ENCODE measurements at places on chromosomes 11 and 22.

DNA sequence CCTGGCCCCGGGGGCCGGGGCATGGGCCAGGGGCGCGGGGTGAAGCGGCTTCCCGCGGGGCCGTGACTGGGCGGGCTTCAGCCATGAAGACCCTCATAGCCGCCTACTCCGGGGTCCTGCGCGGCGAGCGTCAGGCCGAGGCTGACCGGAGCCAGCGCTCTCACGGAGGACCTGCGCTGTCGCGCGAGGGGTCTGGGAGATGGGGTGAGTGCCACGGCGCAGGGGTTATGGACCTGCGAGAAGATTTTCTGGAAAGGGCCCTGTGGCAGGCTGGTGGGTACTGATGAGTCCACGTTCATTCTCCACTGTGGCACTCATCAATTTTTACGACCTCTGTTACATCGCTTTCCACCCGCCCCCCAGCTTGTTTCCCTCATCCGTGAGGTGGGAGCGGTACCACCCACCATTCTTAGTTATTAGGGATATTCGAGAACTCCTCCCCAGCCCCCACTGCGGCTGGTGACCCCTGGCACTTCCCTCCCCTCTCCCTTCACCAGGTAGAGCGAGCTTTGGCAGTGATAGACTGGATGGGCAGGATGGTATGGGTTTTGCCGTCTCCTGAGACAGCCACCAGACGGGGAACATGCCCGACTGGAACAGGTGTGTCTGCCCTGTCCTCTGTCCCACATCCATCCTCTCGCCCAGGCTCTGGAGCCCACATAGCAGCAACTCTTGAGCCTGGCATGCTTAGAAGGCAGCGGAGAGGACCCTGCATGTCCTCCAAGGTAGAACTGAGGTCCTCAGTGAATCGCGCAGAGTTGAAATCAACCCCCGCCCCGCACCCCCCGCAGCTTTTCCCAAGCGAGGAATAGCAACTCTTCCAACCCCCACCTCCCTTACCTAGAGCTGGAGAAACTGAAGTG is 562 bp downstream of the DGAT2 start:
- no peak for DNase-seq

DNA sequence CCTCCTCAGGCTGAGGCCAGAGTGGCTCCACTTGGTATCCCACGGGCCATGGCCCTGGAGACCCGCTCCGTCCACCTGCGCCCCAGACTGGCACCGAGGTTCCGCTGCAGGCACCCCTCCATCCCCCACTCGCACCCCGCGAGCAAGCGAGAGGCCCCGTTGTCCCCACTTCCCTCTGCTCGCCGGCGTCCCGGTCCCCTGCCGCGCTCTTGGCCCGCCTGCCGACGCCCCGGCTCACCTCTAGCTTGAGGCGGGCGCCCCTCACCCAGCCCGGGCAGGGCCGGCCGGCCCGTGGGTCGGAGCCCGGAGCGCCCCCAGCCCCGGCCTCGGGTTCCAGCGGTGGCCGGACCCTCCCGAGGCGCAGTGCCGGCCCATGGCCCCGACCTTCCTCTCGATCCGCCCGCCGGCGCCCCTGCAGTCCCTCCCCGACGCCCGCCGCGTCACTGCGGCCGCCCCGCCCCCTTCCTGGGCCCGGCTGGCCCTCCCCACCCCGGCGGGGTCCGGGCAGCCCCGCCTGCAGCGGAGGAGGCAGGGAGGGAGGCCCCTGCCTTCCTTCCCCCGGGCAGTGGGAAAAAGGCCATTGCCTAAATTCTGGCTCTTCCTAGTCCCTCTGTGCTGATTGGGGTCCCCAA is at the start of gene PITPNM1:
Gene PITPNM1, minus strand, starts transcription at position 414 of the 632 bp plus-strand sequence. CDS start 1,183 bp downstream, outside the sequence.
- DNase-seq = peak; percentile 34

DNA sequence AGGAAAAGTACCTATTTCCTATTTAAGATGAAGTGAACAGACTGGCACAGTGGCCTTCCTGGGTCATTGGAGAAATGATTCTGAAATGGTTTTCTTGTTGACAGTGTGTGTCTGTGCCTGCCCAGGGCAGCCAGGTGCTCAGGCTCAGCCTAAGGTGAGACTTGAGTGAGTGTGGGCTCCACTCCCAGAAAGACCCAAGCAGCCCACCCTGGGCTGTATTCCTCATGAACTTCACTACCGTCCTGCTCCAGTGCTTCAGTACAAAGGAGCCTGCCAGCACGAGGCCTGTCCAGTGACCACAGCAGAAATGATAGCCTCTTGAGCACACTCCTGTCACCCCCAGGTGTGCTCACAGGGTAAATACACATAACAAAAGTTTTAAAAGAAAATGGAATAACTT is 49.5 kb downstream of the GAB4 start:
- DNase-seq = no peak

- DNase-seq = no peak
These were observed 8.9 kb downstream of the TOM1 start for GRCh38 chr22:35308480-35309021.

DNA sequence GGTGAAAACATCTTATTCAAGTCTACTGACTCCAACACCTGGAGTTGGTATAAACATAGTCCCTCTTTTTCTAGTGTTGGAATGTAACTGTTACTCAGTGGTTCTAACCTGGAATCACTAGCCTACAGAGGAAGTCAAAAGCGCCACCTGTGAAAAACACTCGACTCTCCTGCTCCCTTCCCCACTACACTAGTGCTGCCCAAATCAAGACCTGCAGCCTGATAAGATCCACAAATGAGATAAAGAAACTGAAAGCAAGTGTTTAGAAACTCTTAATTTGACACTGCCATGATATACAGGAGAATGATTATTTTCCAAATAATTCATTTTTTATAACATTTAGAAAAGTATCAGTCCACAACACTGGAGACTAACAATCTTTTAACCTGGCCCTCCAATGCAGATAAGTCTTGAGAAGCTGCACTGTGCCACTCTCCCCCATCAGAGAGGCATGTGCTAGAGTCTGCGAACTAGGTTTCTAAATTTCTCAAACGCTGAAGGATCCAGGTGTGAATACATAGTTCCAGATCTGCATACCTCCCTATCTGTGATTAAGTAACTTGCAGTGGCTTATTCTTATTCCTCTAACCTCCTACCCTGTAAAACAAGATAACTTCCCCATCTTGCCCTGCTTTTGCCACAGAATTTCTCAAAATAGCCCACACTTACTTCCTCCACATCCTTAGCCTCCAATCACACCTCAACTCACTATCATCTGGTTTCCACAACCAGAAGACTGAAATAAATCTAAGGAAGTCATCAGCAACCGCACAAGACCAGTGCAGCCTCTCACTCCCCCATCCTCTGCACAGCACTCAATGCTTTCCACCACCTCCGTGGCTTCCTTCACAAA is 88.1 kb downstream of the RRAS2 start:
- no peak for DNase-seq

DNA sequence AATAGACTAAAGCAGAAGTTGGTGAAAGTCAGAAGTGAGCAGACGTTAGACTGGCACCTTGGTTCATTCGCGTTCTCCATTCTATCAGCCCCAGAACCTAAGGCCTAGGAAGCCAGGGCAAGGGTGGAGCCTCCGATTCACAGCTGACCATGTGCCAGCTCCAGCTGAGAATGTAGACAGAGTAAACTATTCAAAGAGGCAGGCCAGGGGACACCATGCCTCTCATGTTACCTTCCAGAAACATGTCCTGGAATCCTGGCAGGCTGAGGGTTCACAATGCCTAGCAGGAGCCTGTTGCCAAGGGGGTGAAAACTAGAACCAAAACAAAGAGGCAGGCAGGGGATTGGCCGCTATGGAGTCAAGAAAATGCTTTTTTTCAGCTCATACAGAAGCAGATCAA is 224.4 kb upstream of the POU2AF2 start:
- no peak for DNase-seq

GRCh38 chr11:73215191-73216134 is 2.6 kb upstream of the P2RY2 start:
- no peak for DNase-seq

DNA sequence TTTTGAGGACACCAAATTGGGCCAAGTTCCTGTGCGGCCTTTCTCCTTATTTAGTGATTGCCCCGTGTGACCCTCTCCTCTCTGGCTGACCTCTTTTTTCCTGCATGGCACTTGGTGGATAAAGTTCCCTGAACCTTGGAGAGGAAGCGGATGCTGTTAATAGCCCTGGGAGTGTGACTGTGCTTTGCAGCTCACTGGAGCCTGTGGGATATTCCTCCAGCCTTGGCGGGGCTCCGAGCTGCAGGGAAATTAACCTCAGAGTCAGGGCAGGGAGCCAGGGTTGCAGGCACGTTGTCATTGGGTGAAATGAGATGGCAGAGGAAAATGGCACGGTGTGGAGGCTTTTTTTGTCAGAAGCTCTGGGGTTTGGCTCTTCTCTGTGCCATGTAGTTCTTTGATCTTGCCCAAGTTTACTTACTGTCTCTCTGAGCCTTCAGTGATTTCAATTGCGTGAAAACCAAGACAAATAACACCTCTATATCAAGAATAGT is 965 bp downstream of the OR9Q1 start:
- no peak for DNase-seq

DNA sequence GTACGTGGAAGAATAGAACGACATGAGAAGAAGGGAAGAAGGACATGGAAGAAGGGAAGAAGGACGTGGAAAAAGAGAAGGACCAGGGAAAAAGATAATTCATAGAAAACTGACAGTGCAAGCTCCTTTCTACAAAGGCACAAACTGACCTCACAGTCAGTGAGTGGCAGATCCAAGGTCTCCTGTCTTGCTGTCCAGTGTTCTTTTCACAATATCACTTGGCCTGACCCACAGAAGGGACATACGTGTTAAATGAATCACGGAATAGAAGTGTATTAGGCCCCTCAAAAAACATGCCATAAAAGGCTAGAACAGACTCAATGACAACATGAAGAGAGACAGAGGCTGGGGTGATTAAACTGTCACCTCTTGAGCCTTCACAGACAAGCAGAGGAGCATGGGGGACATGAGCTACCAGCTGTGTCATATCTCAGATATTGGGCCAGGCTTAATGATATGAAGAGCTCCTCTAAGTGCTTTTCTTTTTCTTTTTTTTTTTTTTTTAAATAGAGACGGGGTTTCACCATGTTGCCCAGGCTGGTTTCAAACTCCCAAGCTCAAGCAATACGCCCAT is 4.6 kb downstream of the ASCC2 start:
- no peak for DNase-seq

- no peak for DNase-seq
These were observed 256.0 kb downstream of the ETS1 start for GRCh38 chr11:128331317-128331716.

GRCh38 chr11:111179184-111179910 is 66.2 kb upstream of the POU2AF2 start:
- DNase-seq = no peak

GRCh38 chr22:31449506-31449905 is 40.1 kb downstream of the EIF4ENIF1 start:
- no peak for DNase-seq

- DNase-seq = no peak
These were observed 8.5 kb upstream of the SCYL1 start for GRCh38 chr11:65516135-65516968.

DNA sequence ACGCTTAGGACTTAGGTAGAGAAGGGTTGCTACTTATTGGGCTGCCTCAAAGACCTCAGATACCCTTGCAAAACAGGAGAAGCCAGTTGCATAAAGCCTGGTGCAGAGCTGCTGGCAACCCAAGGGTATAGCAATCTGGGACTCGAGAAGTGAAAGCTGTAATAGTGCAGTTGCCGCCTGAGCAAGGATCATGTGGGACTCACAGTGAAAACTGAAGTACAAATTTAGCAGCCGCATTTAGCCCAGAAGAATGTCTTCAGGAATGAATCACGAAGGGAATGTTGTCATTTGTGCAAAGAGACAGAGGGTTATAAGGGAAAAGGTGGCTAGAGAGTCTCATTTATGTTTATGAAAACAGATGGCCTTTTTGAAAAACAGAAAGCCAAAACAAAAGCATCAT is 267.2 kb downstream of the TENM4 start:
- no peak for DNase-seq

DNA sequence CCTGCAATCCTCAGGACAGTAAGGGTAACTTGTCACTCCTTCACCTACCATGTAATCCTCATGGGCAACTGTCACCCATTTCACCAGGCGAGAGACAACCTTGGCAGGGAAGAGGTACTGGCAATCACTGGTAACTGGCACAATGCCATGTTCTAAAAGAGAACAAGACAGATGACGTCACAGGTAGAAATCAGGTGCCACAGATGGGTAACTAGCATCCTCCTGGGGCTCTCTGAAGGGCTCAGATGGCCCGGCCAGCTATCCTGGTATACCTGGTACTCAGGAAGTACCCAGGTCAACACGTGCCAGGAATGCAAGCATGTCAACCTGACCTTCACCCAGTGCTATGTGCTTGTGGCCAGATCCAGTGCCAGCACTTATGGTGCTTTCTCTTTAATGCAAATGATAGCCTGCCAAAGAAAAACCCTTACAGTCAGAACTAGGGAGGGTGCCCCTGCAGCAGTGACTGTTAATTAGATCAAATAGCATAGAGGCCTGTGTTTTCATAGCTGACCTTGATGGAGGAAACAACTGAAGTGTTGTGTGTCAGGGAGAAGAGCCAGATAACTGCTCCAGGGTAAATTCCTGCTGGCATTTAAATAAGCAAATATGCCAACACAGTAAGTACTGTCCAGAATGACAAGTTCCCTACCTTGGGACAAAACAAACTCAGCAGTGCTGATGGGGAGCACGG is 36.2 kb downstream of the THOC5 start:
- DNase-seq = no peak

DNA sequence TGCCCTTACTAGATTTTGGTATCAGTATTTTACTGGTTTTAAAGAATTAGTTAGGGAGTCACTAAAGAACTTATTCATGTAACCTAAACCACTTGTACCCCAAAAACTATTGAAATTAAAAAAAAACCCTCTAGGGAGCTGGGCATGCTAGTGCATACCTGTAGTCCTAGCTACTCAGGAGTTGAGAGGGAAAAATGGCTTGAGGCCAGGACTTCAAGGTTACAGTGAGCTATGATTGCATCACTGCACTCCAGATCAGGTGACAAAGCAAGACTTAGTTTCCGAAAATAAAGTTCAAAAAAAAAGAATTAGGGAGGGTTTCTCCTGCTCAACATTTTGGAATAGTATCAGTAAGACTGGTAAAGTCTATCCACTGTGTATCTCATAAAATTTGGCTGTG is 364.4 kb upstream of the LUZP2 start:
- no peak for DNase-seq

GRCh38 chr11:63909591-63910506 is 7.1 kb downstream of the RCOR2 start:
- no peak for DNase-seq

- no peak for DNase-seq
These were observed 75.4 kb downstream of the GAB4 start for GRCh38 chr22:16932577-16932976.

GRCh38 chr11:26011474-26011873 is 320.5 kb upstream of the ANO3 start:
- no peak for DNase-seq

DNA sequence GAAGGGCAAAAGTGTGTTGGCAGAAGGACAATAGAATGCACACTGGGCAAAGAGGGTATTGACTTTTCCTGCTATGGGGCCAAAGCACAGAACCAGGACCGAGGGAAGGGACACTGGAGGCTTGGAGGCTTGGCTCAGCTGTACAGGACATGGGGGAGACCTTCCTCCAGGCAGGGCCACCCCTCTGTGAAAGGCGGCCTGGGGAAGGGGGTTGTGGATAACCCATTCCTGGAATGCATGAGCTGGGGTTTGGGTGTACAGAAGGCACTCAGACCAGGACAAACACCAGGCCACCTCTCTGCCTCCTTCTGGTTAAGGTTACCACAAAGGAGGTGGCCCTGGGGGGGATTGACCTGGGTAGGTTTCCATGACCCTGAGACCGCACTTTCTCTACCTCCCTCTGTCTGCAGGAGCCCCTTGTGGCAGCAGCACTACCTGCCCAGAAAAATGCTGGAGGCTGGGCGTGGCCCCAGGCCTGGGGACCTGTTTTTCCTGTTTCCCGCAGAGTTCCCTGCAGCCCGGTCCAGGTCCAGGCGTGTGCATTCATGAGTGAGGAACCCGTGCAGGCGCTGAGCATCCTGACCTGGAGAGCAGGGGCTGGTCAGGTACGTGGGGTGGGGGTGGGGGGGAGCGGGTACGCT is 9.6 kb downstream of the P2RY2 start:
- no peak for DNase-seq

All from stimulated activated CD4-positive, alpha-beta T cell treated with anti-CD3 and anti-CD28 coated beads, Interleukin-1b, Interleukin-23, amount 100 ng/mL, for 1 hour (primary cell).